ENCODE measurements at places on chromosomes 16 and 17. TPM values are rescaled to one million over a fixed set of nuclear protein-coding genes. Genes with fewer than 3 reads are reported as not detected.

- H3K4me1 ChIP-seq = peaks cover 61% of the 10 kb centered on the region
- no peaks in the 10 kb centered on the region for H3K27me3 ChIP-seq
- H3K36me3 ChIP-seq = peaks cover 19% of the 10 kb centered on the region
Observed at GRCh38 chr17:46158323-46159296, 34.6 kb downstream of the KANSL1 start.

DNA sequence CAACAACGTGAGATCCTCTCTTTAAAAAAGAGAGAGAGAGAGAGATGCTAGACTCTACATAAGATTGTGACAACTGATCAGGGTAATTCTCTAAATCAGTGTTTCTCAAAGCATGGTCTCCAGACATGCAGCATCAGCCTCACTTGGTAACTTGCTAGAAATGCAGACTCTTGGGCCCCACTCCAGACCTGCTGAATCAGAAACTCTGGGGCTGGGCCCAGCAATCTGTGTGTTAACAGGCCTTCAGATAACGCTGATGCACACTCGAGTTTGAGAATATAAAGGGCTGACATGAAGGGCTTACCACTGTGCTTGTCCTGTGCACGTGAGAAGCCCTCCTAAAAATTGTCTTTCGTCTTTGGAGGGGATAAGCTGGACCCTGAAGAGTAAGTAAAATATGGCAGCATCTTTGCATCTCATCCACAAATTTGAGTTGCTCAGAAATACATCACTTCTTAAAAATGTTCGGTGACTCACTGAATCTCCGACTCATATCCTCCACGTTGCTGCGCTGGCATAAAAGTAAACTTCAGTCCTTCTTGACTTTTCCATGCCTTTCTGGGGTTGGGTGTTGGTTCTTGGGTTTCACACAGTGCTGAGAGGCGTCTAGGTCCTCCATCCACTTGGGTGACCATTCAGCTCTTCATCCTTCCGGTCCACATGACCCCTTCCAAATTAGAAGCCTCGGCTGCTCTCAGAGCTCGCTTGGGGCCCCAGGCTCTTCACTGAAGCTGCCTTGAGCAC lies 26.1 kb upstream of the KDM8 start:
- no peaks in the 10 kb centered on the region for H3K4me1 ChIP-seq
- H3K27ac ChIP-seq = no peak overlapping the region
- H3K4me3 ChIP-seq = no peak overlapping the region
- no peaks in the 10 kb centered on the region for H3K36me3 ChIP-seq
- peaks cover 11% of the 10 kb centered on the region for H3K27me3 ChIP-seq
- no peak for DNase-seq

- peaks cover 16% of the 10 kb centered on the region for H3K4me1 ChIP-seq
- H3K36me3 ChIP-seq = no peaks in the 10 kb centered on the region
- H3K27me3 ChIP-seq = peaks cover 75% of the 10 kb centered on the region
- no peak overlapping the region for H3K4me3 ChIP-seq
- no peak overlapping the region for H3K27ac ChIP-seq
- no peak for DNase-seq
Observed at GRCh38 chr17:49914096-49914490, 54.9 kb upstream of the DLX4 start.

GRCh38 chr17:81931557-81932332 lies 4.2 kb upstream of the MAFG start:
- no peak overlapping the region for H3K4me3 ChIP-seq
- DNase-seq = no peak
- no peaks in the 10 kb centered on the region for H3K27me3 ChIP-seq
- no peak overlapping the region for H3K27ac ChIP-seq
- H3K36me3 ChIP-seq = no peaks in the 10 kb centered on the region

GRCh38 chr16:81790830-81791435 lies 11.8 kb downstream of the PLCG2 start:
- H3K4me1 ChIP-seq = peaks cover 13% of the 10 kb centered on the region
- peaks cover 3% of the 10 kb centered on the region for H3K36me3 ChIP-seq
- H3K4me3 ChIP-seq = no peak overlapping the region
- H3K27me3 ChIP-seq = peaks cover 4% of the 10 kb centered on the region
- DNase-seq = no peak
- H3K27ac ChIP-seq = peak overlapping the region; percentile 44

GRCh38 chr16:57273359-57273758 lies 11.1 kb downstream of the PLLP start:
- DNase-seq = no peak
- no peak overlapping the region for H3K27ac ChIP-seq
- no peaks in the 10 kb centered on the region for H3K27me3 ChIP-seq
- H3K4me1 ChIP-seq = peaks cover 10% of the 10 kb centered on the region

DNA sequence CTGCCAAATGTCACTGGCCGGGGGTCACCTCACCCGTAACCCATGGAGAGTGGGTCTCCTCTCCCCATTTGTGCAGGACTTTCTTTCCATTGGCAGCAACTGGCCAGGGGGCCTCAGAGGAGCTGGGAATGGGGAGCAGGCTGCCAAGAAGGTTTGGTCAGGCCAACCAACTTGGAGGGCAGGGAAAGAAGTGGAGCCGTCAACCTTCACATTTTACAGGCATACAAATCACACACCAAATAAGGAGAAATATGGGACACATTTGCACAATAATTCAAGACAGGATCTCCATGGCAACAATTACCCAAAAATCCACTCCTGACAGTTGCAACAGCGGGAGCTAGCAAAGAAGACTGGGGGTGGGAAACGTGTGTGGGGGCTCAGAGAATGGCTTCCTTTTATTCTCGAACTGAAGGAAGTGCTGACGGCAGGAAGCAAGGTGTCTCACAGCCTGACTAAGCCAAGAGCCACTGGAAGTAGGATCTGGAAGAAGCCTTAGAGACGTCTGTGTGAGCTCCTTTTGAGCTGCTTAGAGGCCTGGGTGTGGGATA lies 20.9 kb downstream of the RPRML start:
- peaks cover 6% of the 10 kb centered on the region for H3K36me3 ChIP-seq
- no peak for DNase-seq
- H3K27me3 ChIP-seq = peaks cover 25% of the 10 kb centered on the region
- no peaks in the 10 kb centered on the region for H3K4me1 ChIP-seq
- no peak overlapping the region for H3K27ac ChIP-seq

- no peaks in the 10 kb centered on the region for H3K36me3 ChIP-seq
- peaks cover 97% of the 10 kb centered on the region for H3K27me3 ChIP-seq
- no peak for DNase-seq
- H3K4me1 ChIP-seq = peaks cover 53% of the 10 kb centered on the region
- no peak overlapping the region for H3K27ac ChIP-seq
Observed at GRCh38 chr17:36932694-36933511, 4.4 kb upstream of the LHX1 start.

DNA sequence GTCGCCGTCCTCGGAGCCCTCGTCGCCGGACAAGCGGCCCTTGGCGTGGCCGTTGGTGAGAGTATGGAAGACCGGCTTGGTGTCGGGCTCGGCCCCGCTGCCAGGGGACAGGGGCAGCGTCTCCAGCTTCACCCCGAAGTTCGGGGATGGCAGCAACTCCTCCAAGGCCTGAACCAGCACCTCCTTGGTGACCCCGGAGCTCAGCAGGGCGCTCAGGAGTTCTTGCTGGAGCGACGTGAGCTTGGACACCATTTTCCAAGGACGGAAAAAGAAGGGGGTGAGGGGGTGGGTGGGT lies 279 bp downstream of the HNF1B start:
- peak overlapping the region; percentile 84 for H3K27ac ChIP-seq
- H3K36me3 ChIP-seq = no peaks in the 10 kb centered on the region
- H3K4me3 ChIP-seq = peak overlapping the region; percentile 88

DNA sequence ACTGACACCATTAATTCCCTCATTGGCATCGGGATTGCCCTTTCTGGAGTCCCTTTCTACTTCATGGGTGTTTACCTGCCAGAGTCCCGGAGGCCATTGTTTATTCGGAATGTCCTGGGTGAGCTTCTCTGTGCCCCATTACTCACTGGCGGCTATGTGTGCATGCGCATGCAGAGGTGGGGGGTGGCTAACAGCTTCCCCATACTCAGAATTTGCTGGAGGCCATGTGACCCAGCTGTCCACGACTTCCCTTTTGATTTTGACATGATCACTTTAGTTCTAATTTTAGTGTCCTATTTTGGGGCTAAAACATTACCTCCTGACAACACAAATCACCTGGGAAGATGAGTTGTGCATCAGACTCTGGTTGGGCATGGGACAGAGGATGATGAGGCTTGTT lies 14.1 kb downstream of the SLC7A6OS start:
- no peak for DNase-seq
- no peak overlapping the region for H3K4me3 ChIP-seq
- H3K36me3 ChIP-seq = peaks cover 15% of the 10 kb centered on the region
- H3K4me1 ChIP-seq = peaks cover 7% of the 10 kb centered on the region

DNA sequence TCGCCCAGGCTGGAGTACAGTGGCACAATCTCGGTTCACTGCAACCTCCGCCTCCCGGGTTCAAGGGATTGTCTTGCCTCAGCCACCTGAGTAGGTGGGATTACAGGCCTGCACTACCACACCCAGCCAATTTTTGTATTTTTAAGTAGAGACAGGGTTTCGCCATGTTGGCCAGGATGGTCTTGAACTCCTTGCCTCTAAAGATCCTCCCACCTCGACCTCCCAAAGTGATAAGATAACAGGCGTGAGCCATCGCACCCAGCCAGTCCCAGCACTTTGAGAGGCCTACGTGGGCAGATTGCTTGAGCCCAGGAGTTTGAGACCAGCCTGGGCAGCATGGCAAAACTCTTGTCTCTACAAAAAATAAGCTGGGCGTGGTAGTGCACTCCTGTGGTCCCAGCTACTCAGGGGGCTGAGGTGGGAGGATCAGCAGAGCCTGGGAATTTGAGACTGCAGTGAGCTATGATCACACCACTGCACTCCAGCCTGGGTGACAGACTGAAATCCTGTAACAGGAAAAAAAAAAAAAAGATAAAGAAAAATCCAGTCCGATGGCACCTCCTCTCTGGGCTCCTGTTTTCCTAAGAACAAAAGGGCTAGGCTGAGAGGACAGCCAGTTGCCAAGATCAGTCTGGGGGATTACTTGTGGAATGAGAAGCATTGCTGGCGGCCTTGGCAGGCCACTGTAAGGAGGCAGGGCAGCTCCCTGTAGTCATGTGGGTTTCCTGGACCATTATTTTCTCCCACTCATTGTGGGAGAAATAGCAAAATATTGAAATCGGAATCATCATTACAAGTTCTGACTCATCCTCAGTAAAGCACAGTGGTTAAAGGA lies 3.0 kb upstream of the PIPOX start:
- H3K27me3 ChIP-seq = peaks cover 26% of the 10 kb centered on the region
- no peak for DNase-seq
- no peak overlapping the region for H3K27ac ChIP-seq
- no peaks in the 10 kb centered on the region for H3K36me3 ChIP-seq

- no peak overlapping the region for H3K27ac ChIP-seq
- no peaks in the 10 kb centered on the region for H3K27me3 ChIP-seq
- H3K4me3 ChIP-seq = no peak overlapping the region
- H3K36me3 ChIP-seq = peaks cover 20% of the 10 kb centered on the region
Observed at GRCh38 chr16:23103603-23104002, 45.6 kb downstream of the USP31 start.

DNA sequence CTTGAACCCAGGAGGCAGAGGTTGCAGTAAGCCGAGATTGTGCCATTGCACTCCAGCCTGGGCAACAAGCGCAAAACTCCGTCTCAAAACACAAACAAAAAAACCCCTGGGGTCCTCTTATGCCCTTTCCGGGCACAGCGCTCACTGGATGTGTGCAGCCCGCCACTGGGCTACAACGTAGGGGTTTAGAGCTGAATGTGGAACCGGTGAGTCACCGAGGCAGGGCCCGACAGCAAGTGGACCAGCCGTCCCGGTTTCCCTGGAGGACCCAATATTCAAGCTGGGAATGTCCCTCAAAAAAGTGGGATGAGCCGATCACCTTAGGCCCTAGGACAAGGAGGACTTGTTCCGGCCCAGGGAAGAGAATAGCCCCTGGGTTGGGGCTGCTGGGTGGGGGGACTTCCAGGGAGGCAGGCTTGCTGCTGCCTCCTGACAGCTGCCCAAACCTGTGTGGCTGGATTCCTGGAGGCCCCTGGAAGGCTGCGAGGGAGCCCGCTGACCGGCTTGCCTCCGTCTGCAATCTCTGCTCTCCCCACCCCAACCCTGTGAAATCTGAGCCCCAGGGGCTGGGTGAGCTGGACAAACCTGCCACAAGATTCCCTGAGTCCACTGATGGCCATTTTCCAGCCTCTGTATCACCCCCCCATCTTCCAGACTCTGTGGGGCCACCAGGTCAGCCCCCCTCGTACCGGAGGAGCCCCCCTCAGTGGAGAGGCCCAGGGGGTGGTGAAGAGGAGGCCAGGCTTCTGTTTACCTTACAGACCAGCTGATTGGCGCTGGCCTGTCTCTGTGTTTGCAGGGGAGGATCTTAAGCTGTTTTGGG lies 2.9 kb upstream of the CLDN9 start:
- H3K27me3 ChIP-seq = peaks cover 69% of the 10 kb centered on the region
- peak overlapping the region; percentile 95 for H3K27ac ChIP-seq
- peak overlapping the region; percentile 55 for H3K4me3 ChIP-seq
- H3K36me3 ChIP-seq = no peaks in the 10 kb centered on the region
- H3K4me1 ChIP-seq = peaks cover under 1% of the 10 kb centered on the region
- DNase-seq = peak; percentile 85

GRCh38 chr16:84726669-84727467 lies 27.1 kb downstream of the USP10 start:
- H3K36me3 ChIP-seq = peaks cover 4% of the 10 kb centered on the region
- peaks cover 65% of the 10 kb centered on the region for H3K4me1 ChIP-seq
- no peaks in the 10 kb centered on the region for H3K27me3 ChIP-seq
- H3K4me3 ChIP-seq = peak overlapping the region; percentile 56
- no peak for DNase-seq
- H3K27ac ChIP-seq = peak overlapping the region; percentile 82

- peaks cover 31% of the 10 kb centered on the region for H3K4me1 ChIP-seq
- peaks cover 35% of the 10 kb centered on the region for H3K36me3 ChIP-seq
- no peak for DNase-seq
- H3K27ac ChIP-seq = no peak overlapping the region
- no peak overlapping the region for H3K4me3 ChIP-seq
Observed at GRCh38 chr16:69852815-69853214, 90.7 kb downstream of the WWP2 start.

DNA sequence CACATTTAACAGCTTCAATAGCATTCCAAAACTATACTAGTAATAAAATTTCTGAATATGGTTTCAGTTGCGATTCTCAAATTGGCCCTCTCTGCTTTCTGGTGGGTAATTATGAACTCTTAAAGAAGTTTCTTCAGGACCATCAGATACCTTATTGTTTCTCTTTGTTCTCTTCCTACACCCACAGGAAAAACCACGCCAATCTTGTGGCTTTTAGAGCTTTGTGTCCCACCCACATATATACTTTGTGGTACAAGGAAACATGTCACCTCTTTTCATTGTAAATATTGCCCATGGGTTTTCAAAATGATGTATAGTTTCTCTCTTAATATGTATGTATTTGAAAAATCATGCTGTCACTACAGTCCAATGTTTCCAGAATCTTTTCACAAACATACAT lies 12.1 kb downstream of the ABCA9 start:
- H3K36me3 ChIP-seq = peaks cover 6% of the 10 kb centered on the region
- peaks cover 3% of the 10 kb centered on the region for H3K27me3 ChIP-seq
- no peak for DNase-seq
- H3K27ac ChIP-seq = no peak overlapping the region

- no peaks in the 10 kb centered on the region for H3K36me3 ChIP-seq
- no peak overlapping the region for H3K4me3 ChIP-seq
- H3K4me1 ChIP-seq = peaks cover 12% of the 10 kb centered on the region
- no peak for DNase-seq
- no peaks in the 10 kb centered on the region for H3K27me3 ChIP-seq
- H3K27ac ChIP-seq = no peak overlapping the region
Observed at GRCh38 chr17:9468937-9469336, 106.7 kb downstream of the STX8 start.

Gene PDILT
- not detected for total RNA-seq

Gene C16orf54
- total RNA-seq = 2.1 TPM

Gene PERCC1
- 0.83 TPM for total RNA-seq

Gene CES5A
- not detected for total RNA-seq
